ENCODE measurements at places on chromosomes 7 and 10.

- DNase-seq: no peak
Observed at GRCh38 chr7:40676221-40676620, 541.4 kb downstream of the SUGCT start.

- DNase-seq: peak; percentile 86
Observed at GRCh38 chr10:110918269-110918642, 724 bp downstream of the BBIP1 start.

DNA sequence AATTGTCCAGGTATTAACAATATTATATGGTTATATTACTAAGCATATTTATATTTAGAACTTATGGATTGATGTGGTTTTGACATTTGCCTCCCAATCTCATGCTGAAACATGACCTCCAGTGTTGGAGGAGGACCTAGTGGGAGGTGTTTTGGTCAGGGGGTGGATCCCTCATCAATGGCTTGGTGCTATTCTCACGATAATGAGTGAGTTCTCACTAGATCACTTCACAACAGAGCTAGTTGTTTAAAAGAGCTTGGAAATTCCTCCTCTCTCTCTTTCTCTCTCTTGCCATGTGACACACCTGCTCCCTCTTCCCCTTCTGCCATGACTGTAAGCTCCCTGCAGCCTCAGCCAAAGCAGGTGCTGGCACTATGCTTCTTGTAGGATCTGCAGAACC, 19.0 kb downstream of the TFEC start:
- DNase-seq: no peak

DNA sequence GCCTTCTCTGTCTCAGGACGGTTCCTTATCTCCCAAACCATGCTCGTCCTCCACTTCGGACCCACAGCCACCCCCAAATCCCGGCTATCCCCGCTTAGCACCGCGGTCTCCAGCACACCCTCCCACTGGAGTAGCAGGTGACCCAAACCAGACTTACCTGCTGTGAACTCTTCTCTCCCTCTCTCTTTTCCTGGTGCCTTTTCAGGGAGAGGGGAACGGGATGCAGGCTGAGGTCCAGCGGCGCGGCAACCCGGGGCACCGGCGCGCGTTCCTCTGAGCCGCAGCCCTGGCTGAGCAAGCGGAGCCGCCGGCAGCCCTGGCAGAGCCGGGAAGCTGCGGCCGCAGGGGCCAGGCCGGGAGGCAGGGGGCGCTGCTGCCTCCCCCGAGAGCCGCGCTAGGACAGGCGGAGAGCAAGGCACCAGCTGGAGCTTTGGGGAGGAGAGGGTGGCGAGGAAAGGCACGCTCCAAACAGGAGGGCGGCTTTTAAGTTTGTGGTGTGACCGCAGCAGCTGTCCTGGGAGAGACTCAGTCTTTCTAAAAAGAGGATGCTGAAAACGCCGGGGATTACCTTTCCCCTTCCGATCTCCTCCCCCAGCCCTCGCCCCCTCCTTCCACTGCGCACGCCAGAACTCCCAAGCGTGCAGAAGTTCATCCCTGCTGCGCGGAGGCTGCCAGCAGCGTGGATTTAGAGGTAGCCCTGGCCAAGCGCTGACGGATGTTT, at the start of gene SEMA3D:
Gene SEMA3D (minus strand): TSS at position 536 of the 721 bp plus-strand sequence. CDS start 65,165 bp downstream, outside the sequence.
- DNase-seq: peak; percentile 22

DNA sequence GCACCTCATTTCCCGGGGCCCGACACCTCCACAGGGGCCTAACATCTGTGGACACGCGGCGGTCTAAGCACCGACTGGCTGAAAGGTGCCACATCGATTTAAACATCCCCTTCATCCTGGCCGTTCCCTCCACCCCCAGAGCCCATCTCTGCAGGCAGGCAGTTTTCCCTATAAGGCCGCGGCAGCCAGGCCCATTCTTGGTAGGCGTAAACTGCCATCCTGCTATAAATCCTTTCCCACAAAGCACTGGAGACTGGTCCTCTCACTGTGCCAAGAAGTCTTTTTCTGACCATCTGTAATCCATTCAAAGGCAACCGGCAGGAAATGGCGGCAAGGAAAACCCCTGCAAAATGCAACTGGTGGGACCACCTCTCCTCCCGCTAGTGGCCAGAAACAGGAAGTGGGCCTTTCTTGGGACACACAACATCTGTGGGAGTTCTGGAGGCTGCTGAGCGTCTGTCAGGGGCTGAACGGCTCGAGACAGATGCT, 22.4 kb downstream of the ATXN7L1 start:
- DNase-seq: no peak

GRCh38 chr7:1059200-1060091, 15.1 kb downstream of the GPR146 start:
- no peak for DNase-seq

GRCh38 chr7:141557360-141557759, 6.2 kb downstream of the AGK start:
- no peak for DNase-seq

DNA sequence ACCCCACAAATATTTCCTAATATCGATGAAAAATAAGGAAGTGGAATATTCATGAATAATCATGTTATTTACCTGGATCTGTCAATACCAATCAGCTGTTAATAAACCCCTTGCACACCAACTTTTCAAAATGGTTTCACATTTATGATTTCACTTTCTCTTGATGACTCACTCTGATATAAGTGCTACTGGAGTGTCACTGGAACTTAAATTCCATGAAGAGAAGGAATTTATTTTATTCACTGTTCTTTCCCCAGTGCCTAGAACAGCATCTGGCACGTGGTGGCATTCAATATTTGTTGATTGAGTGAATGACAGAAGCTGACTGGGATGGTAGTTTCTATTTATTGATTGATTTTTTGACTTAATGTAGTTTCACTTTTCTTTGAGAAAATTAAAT, 3.5 kb upstream of the ENO4 start:
- no peak for DNase-seq

DNA sequence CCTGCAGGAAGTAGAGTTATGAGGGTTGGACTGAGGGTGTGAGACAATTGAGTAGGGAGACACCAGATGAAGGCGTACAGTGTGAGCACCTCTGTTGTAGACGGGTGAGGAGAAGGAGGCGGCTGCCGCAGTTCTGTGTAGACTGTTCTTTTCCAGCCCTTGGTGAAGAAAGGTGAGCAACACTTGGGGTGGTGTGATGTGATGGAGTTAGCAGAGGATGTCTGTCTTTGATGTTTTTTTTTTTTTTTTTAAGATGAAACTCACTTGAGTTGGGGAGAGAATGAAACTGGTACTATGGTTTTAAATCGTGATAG, 42.8 kb upstream of the RNF216 start:
- DNase-seq: peak; percentile 55

GRCh38 chr7:139698844-139699243, 79.0 kb downstream of the HIPK2 start:
- no peak for DNase-seq

DNA sequence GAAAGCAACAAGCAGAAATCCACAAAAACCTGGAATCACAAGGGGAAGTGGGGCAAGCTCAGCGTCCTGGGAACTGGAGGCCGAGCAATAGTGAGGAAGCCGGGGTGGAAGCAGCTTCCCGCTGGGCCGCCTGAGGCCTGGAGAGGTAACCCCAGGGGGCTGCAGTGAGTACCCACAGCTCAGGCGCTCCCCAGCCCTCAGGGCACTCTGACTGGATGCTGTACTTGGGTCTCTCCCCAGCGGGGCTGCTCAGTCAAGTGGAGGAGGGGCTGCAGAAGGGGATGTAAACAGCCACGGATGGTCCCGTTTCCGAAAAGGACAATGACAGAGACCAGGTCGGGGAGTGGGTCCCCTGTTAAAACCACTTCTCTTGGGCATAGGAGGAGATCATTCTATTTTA, 50.3 kb downstream of the SLIT1 start:
- no peak for DNase-seq

- no peak for DNase-seq
Observed at GRCh38 chr7:98705626-98706025, 88.5 kb downstream of the NPTX2 start.

- no peak for DNase-seq
Observed at GRCh38 chr7:81846398-81846797, 76.6 kb upstream of the HGF start.

- DNase-seq: peak; percentile 49
Observed at GRCh38 chr10:17616403-17617030, 657 bp downstream of the HACD1 start.

DNA sequence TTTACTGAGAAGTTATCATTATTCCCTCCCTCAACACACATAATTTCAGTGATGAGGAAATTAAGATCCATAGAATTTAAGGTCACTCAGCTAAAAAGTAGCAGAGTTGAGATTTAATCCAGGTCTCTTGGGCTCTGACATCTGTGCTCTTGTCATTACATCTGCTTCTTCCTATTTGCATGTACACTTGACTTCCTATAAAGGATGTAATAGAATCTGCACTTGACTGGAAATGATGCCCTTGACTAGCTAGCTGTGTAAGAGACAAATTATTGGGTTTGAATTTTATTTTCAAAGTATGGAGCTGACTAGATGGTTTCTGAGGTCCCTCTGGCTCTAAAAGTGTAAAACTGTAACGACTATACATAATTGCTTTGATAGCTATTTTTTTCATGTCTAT, 59.5 kb downstream of the AGK start:
- no peak for DNase-seq

DNA sequence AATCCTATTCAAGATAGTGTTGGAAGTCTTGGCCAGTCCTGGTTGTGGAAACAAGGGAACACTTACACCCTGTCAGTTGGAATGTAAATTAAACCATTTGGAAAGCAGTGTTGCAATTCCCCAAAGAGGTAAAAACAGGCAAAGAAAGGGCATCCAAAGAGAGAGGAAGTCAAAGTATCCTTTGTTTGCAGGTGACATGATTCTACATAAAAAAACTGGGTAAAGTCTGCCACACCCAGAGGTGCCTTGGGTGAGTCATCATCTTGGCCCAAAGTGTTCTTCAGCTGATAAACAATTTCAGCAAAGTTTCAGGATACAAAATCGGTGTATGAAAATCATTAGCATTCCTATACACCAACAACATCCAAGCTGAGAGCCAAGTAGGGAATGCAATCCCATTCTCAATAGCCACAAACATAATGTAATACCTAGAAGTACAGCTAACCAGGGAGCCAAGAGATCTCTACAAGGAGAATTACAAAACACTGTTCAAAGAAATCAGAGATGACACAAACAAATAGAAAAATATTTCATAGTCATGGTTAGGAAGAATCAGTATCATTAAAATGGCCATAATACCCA, 278.7 kb downstream of the SDK1 start:
- no peak for DNase-seq

DNA sequence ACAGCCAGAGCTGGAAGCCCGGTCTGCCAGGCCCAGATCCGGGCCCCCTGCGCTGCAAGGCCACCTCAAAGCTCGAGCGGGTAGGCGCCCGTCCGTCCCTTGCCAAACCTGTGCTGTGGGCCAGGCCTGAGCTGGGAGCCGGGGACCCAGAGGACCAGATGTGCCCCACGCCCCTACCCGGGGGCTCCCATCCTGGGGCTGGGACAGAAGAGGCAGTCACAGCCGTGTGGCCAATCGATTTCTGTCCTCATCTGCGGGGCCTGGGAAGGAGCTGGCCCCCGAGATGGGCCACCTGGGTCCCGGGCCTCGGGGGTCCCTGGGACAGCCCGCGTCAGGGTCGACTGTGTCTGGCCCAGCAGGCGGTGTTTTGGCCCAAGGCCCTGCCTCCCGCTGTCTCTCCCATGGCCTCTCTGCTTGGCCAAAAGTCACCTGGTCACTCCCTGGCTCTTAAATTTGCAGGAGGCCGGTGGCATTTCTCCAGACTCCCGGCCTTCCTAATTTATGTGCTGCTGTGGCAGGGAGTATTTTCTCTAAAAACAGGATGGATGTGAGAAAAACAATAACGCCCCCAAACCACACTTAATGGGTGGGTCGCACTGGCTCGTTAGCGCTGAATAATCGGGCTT, 63.8 kb downstream of the UNCX start:
- DNase-seq: no peak

- no peak for DNase-seq
Observed at GRCh38 chr10:43900571-43900970, 251.9 kb upstream of the ZNF32 start.

- DNase-seq: no peak
Observed at GRCh38 chr10:133388236-133388972, 5.6 kb upstream of the MTG1 start.

DNA sequence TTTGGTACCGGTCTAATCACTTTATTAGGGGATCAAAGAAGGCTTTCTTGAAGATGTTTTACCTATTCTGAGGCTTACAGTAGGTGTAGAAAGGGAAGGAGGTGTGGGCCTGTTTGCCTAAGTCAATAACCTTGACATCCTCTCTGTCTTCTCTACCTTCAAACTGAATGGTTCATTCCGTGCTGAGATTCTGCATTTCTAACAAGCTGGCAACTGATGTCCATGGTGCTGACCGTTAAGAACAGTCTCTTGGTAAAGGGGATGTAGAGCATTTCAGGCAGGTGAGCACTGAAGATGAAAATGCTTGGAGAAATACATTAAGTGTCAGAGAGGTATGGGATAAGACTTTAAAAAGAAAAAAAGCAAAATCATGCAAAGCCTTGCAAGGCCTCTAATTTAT, 51.5 kb upstream of the DGKB start:
- no peak for DNase-seq

GRCh38 chr7:2105280-2105679, 127.5 kb downstream of the MAD1L1 start:
- no peak for DNase-seq

- DNase-seq: no peak
Observed at GRCh38 chr10:34959321-34959720, 130.8 kb downstream of the CUL2 start.

DNA sequence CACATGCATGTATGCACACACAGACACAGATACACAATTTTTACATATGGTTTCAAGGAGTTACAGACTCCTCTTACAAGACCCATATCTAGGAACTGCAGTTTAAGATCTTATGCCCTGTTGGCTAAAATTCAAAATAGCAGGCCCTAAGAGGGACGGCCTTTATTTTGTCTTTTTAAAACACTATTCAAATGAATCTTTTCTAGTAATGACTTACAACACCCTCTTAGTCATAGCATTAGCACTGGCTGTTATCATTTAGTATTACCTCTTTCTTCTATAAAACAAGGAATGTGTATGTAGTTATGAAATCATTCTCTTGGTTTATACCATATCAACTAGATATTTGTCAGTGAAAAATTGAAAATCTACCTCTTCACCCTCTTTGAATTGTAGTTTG, 15.3 kb downstream of the PAPSS2 start:
- no peak for DNase-seq

DNA sequence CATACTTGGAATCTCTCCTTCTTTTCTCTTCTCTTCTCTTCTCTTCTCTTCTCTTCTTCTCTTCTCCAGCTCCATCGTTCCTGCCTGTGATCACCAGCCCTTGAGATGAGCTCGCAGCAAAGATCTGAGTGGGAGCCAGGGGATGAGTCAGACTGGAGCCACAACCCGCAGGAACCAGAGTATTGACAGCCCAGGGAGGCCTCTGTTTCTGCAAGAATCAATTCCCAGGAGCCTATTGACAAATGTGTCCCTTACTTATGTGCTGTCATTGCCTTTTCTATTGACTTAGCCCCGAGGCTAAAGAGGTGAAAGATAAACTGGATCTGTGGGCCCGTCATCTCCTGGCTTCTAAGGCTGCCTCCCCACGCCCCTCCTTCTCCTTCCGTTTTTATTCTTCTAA, 13.1 kb upstream of the HABP2 start:
- no peak for DNase-seq

DNA sequence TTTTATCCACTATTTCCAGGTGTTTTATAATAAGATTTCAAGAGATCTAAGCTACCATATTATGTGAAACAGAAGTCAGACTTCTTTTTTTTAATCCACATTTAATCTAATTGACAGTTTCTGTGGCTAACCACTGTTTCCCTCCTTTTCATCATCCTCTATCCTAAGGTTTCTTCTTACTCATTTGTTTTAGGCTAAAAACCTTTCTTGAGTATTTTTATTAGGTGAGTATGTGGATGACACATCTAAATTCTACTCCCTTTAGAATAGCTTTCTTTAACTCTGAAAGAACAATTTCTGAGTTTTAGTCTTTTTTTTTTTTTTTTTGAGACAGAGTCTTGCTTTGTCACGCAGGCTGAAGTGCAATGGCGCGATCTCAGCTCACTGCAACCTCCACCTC, 62.7 kb downstream of the NPY start:
- no peak for DNase-seq
